ENCODE measurements at places on chromosomes 4 and X.

DNA sequence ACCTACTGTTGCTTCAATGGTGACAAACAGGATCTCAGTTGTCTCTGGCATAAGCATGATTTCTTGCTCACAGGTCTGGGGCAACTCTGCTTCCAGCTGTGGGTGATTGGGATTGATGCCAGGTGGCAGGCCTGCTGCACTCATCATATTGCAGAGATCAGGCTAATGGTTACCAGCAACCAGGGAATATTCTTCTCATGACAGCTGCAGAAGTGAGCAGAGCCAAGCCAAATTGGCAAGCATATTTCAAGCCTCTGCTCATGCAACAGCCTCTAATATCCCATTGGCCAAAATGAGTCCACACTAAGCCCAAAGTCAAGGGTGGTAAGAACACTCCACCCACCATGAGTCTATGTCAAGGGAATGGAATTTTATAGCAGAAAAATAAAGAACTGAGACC lies 26.7 kb upstream of the TBC1D19 start:
- no peak for DNase-seq

DNA sequence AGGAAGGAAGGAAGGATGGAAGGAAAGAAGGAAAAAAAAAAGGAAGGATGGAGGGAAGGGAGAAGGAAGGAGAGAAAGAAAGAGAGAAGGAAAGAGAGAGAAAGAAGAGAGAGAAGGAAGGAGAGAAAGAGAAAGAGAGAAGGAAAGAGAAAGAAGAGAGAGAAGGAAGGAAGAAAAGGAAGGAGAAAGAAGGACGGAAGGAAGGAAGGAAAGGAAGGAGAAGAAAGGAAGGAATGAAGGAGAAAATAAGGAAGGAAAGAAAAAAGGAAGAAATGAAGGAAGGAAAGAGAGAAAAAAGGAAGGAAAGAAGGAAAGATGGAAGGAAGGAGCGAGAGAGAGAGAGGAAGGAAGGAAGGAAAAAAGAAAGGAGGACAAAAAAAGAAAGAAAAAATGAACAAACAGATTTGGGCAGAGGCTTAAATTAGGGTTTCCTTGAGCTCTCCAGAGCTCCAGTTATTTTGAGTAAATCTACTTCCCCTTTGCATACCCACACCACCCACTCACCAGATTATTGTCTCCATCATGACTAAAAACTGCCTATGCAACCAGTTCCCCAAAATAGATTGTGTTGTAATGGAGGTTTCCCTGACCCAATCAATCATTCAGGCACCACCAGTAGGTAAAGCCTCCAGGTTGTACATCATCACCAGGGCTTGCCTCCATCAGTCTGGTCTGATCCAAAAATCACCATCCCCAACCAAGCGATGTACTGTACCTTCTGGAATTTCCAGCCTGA lies 1722.9 kb upstream of the PCDH10 start:
- no peak for DNase-seq

- no peak for DNase-seq
Measured at GRCh38 chr4:110850461-110851442, 227.9 kb upstream of the PITX2 start.

DNA sequence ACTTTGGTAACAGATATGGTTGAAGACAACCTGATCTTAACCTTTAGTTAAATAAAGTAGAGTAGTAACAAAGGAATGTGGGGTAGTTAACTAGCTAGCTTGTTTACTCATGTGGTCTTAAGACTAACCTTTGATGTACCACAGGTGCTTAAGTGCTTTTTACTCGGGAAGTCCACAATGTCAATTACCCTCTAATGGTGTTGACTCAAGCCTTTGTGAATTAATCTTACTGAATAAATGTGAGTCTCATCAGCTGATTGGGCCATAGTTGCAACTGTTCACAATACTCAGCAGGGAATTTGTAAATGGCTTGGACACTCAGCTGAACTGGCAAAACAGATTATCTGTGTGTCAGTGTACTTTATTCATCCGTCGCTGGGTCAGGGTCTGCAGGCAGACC lies 119.0 kb upstream of the UGT8 start:
- DNase-seq = no peak

DNA sequence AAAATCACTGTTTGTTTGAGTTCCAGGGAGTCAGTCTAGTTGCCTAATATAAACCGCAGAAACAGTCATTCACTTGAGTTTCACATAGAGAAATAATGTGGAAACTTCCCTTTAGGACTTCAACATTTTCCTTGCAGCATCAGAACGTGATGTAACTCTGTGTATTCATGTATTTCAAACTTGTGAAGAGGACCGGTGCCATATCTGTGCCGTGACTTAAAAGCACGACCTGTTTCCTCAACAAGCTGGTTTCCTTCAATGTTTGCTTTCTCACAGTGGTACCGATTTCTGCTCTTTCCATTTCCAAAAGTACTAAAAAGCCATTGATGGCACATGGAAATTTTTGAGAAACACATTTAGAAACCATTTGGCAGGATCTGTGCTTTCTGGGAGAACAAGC lies 166.6 kb upstream of the RAPGEF2 start:
- DNase-seq = no peak

GRCh38 chr4:127012549-127012948 lies 620.2 kb upstream of the INTU start:
- DNase-seq = no peak

DNA sequence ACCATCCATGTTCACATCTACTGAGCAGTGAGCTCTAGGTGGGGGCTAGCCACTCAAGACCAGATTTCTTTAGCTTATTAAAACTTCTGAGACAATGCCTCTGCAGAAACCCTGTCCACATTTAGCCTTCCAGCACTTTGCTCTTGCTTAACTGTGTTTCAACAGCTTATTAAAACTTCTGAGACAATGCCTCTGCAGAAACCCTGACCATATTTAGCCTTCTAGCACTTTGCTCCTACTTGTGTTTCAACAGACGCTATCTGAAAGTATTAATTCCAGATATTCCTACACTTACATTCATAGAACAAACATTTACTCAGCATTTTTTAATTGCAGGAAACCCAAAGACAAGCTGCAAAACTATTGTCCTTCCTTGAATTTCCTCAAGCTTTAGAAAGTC lies 91.9 kb downstream of the SEL1L3 start:
- no peak for DNase-seq

DNA sequence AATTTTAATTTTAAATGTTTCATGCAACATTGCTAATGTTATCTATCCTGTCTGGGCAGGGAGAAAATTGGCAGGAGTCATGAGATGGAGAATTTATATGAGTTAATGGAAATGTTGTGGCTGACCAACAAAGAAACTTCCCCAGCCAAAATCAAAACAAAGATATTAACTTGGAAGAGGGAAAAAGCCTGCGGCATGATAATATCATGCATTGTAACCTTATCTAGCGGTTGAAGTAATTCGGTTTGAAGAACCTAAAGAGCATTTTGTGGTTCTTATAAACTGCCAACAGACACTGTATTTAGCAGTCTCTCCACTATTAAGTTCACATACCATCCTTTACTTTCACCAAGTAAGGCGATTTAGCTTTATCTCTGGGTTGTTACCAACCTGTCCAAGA lies 42.3 kb downstream of the DKK2 start:
- DNase-seq = no peak

Data from hippocampal formation (tissue), 2 donors.